ENCODE measurements at places on chromosomes 3 and 15. TPM values are rescaled to one million over a fixed set of nuclear protein-coding genes. Genes with fewer than 3 reads are reported as not detected.

Gene RLBP1
- not detected for total RNA-seq

GRCh38 chr3:14393440-14394106 lies 8.8 kb upstream of the SLC6A6 start:
- H3K27me3 ChIP-seq: no peaks in the 10 kb centered on the region
- H3K27ac ChIP-seq: no peak overlapping the region
- H3K4me1 ChIP-seq: peaks cover 8% of the 10 kb centered on the region
- no peak overlapping the region for H3K4me3 ChIP-seq

DNA sequence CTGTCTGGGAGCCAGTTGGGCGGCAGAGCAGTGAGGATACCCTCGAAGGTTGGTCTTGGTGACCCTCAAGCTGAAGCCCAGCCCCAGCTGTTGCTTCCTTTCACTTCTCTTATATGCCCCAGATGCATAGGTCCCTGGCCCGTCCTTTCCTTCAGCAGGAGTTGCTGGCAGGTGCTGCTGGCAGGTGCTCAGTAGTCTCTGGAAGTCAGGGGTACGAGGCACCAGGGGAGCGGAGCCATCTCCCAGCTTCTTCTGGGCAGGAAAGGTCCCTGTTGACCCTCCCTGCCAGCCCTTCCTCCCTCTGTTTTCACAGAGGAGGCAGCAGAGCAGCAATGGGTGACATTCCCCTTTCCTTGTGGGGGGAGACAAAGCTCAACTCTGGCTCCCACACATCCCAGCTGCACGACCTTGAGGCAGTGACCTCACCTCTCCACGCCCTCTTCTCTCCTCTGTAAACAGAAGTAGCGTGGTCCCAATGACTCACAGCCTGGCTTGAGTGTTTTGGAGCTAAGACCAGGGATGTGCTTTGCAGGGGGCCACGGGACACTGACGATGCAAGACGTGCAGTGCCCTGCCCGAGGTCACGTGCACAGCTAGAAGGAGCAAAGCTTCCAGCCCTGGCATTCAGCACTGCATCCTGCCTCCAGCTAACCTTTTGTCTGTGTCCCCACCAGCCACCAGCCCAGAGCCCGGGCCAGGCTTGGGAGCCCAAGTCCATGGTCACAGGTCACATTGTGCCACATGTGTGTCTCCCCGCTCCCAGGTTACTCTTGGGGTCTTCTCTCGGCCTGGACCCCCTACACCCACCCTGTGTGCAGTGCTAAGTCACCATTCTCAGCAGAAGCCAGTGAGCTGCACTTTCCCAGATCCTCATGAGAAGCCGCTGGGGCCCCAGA lies 49.7 kb downstream of the SLC6A6 start:
- no peak overlapping the region for H3K4me3 ChIP-seq
- H3K36me3 ChIP-seq: peaks cover 40% of the 10 kb centered on the region
- no peaks in the 10 kb centered on the region for H3K27me3 ChIP-seq
- no peak for DNase-seq
- H3K27ac ChIP-seq: peak overlapping the region; percentile 90

- H3K27me3 ChIP-seq: no peaks in the 10 kb centered on the region
- no peak overlapping the region for H3K27ac ChIP-seq
- H3K4me1 ChIP-seq: no peaks in the 10 kb centered on the region
- H3K36me3 ChIP-seq: no peaks in the 10 kb centered on the region
- no peak overlapping the region for H3K4me3 ChIP-seq
- DNase-seq: no peak
Observed at GRCh38 chr3:39216176-39216790, 23.9 kb upstream of the XIRP1 start.

DNA sequence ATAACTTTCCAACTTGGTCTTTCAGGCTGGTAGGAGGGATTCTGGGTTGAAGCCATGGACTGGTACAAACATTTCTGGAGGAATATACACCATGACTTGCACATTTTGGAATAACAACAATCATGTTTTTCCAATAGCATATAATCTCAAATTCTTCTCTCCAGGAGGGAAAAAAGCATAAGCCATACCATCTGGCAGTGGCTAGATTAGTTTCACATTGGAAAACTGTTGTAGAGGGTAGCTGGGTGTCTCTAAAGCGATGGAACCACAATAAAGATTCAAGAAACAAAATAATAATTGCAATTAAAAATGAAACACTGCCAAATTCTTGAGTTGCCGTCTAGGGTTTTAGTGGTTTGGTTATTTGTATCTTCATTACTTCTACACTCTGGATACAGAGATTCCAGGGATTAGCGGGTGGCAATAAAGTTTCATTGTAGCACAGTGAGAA lies 278.5 kb upstream of the RASGRP1 start:
- DNase-seq: no peak
- H3K27me3 ChIP-seq: no peaks in the 10 kb centered on the region
- no peak overlapping the region for H3K4me3 ChIP-seq
- H3K36me3 ChIP-seq: no peaks in the 10 kb centered on the region

GRCh38 chr3:101676216-101676764 lies 642 bp downstream of the ZBTB11 start:
- peak overlapping the region; percentile 82 for H3K27ac ChIP-seq
- peak overlapping the region; percentile 89 for H3K4me3 ChIP-seq
- H3K4me1 ChIP-seq: peaks cover 3% of the 10 kb centered on the region
- H3K36me3 ChIP-seq: peaks cover 28% of the 10 kb centered on the region
- H3K27me3 ChIP-seq: no peaks in the 10 kb centered on the region

All from endodermal cell (in vitro differentiated cells).